ENCODE measurements at places on chromosomes 1 and 21. TPM values are rescaled to one million over a fixed set of nuclear protein-coding genes. Genes with fewer than 3 reads are reported as not detected.

Gene SPATA45
- 1.1 TPM for total RNA-seq

Gene ATP6V1G3
- not detected for total RNA-seq

Gene OR14K1
- total RNA-seq, result not detected

Gene DNAJC6
- 8.7 TPM for total RNA-seq

Gene SPRR5
- not detected for total RNA-seq
